Lower leg skin (tissue), 4 donors: ENCODE measurements at places on chromosomes 3 and 15. TPM values are rescaled to one million over a fixed set of nuclear protein-coding genes. Genes with fewer than 3 reads are reported as not detected.
A peak's percentile ranks its signal among the peaks of the same experiment; 100 is the strongest.

- no peak for DNase-seq
These were observed 214.5 kb upstream of the TRIM42 start for GRCh38 chr3:140463355-140463754.

DNA sequence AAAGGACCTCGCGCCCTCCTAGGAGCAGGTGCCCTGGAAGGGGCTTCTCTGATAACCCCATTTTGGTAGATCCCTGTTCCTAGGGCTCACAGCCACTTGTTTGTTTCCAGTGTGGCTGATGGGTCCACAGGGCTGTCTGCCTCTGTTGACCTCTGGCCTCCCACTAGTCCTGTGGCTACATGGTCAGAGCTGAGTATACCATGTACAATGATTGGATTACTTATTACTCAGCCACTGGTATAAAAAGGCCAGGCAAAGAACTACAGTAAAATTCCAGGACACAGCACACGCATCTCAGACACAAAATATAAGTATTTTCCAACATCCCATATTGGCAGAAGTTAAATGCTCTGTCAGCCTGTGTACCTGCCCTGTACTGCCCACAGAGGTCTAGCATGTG is 277.3 kb downstream of the GABRG3 start:
- DNase-seq: no peak

GRCh38 chr15:70474471-70475406 is 288.6 kb downstream of the UACA start:
- DNase-seq: peak; percentile 54

DNA sequence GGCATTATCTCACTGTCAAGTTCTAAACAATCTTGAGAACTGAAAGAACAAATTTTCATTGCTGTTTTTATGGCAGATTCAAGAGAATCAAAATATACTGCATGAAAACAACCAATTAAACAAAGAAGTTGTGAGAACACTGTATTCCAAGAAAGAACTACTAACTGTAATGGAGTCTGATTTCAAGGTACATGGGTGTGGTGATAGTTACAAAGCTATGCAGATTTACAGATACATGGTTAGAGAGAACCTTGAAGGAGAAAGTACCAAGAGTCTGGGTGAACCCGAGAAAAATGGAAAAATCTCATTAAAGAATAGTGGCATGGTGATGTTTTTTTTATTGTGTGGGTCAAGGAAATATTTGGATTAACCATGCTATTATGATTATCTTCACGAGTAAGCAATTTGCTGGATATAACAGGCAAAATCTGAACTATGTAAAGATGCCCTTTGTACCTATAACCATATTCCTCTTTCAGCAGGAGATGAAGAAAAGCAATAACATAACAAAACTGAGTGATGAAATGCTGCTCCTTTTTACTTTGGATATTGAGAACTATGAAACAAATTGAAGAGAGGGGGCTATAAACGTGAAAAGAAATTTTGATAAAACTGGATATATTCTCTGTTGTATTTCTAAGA is 100.4 kb downstream of the PLSCR2 start:
- DNase-seq: no peak

SEMA3F gene
- total RNA-seq: 151 TPM

GRCh38 chr3:101383156-101383575 is 62.8 kb upstream of the IMPG2 start:
- DNase-seq: no peak

DNA sequence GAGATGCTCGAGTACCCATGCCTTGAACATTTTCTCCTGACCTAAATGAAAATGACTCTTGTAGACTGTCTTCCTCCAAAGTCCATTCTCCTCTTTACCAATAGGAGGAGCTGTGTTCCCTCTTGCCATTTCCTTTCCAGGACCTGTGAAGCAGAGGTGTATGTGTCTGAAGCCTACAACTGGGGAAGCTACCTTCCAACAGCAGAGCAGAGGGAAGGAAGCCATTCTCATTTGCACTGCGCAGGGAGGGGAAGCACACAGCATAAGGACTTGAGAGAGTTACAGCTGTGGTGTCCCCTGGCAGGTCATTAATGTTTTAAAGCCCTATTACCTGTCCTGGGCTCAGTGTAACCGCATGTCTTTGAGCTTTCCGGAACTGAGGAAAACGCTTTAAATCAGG is 38.7 kb downstream of the HSPBAP1 start:
- no peak for DNase-seq

DNA sequence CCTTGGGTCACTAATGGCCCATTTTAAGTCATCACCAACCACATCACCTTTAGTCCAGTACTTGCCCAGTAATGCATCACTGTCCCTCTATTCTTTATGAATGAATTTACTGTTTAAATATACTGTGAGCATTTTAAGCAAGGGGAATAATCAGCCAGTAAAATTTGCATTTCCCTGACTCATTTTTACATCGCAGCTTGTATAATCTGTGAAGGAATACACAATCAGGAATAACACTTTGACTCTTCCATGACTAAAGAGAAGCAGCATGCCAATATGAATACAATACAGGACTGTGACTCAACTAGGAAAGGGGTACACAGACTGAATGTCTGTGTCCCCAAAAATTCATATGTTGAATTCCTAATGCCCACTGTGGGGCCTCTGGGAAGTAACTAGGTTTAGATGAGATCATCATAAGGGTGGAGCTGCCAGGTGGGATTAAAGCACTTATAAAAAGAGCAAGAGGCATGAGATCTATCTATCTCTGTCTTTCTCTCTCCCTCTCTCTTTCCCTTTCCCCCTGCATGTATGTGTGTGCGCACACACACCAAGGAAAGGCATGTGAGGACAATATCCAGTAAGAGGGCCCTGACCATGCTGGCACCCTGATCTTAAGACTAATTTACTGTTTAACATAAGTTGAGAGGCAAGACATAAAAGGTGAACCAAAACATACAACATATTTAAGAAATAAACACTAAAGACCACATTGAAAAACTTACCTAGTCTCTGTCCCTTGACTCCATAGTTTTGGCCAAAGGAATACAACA is 12.1 kb downstream of the B4GALT4 start:
- DNase-seq: no peak

DNA sequence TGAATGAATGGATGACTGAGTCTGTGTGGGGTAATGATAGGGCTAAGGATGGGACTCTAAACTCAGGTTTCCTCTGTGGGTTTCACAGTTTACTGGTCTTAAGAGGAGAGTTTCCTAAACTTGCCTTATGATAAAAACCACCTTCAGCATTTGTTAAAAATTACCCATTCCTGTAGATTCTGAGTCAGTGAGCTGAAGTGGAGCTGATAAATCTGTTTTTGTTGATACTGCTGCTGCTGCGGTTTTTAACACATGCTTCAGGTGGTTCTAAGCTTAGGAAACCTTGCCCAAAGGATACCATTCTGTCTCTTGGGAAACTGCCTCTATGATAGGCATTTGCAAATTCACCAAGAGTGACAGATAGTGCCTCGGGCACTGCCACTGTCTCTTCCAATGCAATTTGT is 52.6 kb downstream of the MECOM start:
- DNase-seq: no peak

GRCh38 chr3:77096966-77097890 is 57.3 kb downstream of the ROBO2 start:
- no peak for DNase-seq

CFAP92 gene
- 0.25 TPM for total RNA-seq

DNA sequence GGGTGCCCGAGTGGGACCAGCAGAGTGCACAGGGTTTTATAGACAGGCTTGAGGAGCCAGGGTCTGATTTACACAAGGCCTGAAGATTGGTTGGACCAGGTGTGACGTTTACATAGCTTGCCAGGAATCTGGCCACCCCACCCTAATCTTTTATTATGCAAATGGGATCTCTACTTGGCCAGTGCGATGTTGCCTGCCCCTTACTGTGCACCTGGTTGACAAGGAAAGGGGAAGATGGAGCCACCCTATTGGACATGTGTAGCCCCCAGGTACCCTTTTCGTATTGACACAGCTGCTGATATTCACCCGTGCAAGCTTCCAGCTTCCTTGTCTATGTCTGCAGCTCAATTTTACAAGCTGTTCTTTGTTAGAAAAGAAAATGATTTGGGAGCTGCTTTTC is 132.0 kb downstream of the ARNT2 start:
- no peak for DNase-seq

- peak; percentile 30 for DNase-seq
These were observed 99.0 kb downstream of the TMCC1 start for GRCh38 chr3:129794311-129795185.

FGF7 gene
- total RNA-seq: 7.3 TPM

TPRG1 gene
- 33.3 TPM for total RNA-seq

- no peak for DNase-seq
These were observed 45.4 kb downstream of the SSR3 start for GRCh38 chr3:156509189-156510174.

SUSD5 gene
- 1.3 TPM for total RNA-seq

DNA sequence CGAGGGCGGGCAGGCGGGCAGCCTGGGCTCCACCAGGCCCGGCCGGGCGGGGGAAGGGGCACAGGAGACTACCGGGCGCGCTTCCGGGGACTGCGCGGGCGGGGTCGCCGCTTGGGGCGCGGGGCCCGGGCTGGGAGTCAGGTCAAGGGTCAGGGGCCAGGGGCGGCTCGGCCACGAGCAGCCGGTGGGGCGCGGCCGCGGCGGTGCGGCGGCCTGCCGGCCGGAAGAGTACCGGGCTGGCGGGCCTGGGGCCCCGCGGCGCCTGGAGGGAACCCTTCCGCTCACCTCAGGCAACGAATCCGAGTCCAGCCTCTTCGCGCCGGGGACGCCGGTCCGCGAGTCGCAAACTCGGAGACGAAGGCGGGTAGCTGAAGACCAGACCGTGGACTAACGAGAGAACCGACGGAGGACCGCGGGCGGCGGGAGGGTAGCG is 225 bp downstream of the RHOA start:
- no peak for DNase-seq

GRCh38 chr3:9866639-9867038 is 13.4 kb downstream of the CIDEC start:
- no peak for DNase-seq

- no peak for DNase-seq
These were observed 68.9 kb upstream of the PPP2R3A start for GRCh38 chr3:135896613-135897012.

- DNase-seq: no peak
These were observed 108.0 kb downstream of the IL1RAP start for GRCh38 chr3:190621927-190622326.

- DNase-seq: no peak
These were observed 26.2 kb downstream of the LPP start for GRCh38 chr3:188180114-188180513.

FAM81A gene
- 2.3 TPM for total RNA-seq

LYZL4 gene
- total RNA-seq: not detected

GRCh38 chr3:158668506-158668905 is 3.9 kb downstream of the LXN start:
- DNase-seq: no peak

TSC22D2 gene
- 60.4 TPM for total RNA-seq

IL17RB gene
- not detected for total RNA-seq

DNA sequence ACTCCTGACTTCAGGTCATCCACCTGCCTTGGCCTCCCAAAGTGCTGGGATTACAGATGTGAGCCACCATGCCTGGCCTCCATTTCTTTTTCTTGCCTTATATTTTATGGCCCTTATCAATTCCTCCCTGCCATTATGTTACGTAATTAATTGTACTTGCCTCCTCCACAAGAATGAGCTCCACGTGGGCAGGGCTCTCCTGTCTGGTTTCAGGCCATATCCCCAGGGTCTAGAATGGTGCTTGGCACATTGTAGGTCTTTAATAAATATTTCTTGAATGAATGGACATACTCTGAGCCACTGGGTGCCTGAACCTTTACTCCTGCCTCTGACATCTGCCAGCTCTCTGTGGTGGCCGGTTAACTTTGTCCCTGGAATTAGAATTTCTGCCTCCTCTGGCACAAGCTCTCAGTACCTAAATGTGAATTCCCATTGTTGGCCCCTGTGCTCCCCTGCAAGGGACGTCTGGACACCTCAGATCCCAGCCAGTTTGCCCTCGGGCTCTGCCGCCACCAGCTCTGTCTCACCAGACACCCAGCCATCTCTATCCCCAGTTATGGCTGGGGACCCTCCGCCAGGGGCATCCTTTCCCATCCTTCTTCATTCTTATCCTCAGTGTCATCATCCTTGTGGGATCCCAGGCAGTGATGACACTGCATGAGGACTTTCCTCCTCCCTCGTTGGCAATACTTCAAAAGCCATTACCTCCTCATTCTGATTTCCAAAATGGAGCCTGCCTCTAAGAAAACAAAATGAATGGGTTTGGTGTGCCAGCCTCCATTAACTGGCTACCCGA is 165.6 kb upstream of the SMAD3 start:
- DNase-seq: no peak

POPDC2 gene
- total RNA-seq: 1.1 TPM

ACTR8 gene
- total RNA-seq: 12.0 TPM

DNA sequence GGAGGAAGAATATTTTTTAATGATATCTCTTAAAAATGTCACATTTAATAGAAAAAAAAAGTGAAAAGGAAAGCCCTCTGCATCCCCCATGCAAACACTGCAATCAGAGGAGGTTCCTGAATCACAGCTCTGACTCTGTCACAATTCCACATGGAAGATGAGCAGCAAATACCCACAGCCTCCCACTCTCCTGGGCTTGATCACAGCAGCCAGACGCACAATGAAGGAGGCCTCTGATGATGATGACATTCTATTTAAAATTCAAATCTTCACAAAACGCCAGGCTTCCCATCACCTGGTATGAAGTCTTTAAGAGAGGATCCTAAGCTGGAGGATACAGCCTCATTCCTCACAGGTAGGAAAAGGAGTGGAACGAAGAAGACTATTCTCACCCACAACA is 9.1 kb upstream of the DIS3L start:
- peak; percentile 32 for DNase-seq

SENP8 gene
- total RNA-seq: 1.4 TPM
